ENCODE measurements at places on chromosomes 12 and 14. TPM values are rescaled to one million over a fixed set of nuclear protein-coding genes. Genes with fewer than 3 reads are reported as not detected.

Gene TSPAN11
- total RNA-seq, result 3.6 TPM

Gene CBLN3
- 1.5 TPM for total RNA-seq

Gene KRT7
- not detected for total RNA-seq

GRCh38 chr12:38490941-38491340 is 174.4 kb downstream of the ALG10B start:
- no peak for DNase-seq
- no peaks in the 10 kb centered on the region for H3K4me1 ChIP-seq
- no peaks in the 10 kb centered on the region for H3K36me3 ChIP-seq
- no peak overlapping the region for H3K27ac ChIP-seq
